ENCODE measurements at places on chromosomes 2 and 18.

DNA sequence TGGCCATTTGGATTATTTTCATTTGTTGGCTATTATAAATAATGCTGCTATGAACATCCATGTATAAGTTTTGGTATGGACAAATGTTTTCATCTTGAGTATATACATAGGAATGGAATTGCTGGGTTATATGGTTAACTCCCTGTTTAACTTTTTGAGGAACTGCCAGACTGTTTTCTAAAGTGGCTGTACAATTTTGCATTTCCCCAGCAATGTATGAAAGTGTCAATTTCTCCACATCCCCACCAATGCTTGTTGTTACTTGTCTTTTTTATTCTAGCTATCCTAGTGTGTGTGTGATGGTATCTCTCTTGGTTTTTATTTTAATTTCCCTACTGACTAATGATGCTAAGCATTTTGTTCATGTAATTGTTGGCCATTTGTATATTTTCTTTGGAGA is 90.6 kb upstream of the CYP26B1 start:
- no peak for DNase-seq

DNA sequence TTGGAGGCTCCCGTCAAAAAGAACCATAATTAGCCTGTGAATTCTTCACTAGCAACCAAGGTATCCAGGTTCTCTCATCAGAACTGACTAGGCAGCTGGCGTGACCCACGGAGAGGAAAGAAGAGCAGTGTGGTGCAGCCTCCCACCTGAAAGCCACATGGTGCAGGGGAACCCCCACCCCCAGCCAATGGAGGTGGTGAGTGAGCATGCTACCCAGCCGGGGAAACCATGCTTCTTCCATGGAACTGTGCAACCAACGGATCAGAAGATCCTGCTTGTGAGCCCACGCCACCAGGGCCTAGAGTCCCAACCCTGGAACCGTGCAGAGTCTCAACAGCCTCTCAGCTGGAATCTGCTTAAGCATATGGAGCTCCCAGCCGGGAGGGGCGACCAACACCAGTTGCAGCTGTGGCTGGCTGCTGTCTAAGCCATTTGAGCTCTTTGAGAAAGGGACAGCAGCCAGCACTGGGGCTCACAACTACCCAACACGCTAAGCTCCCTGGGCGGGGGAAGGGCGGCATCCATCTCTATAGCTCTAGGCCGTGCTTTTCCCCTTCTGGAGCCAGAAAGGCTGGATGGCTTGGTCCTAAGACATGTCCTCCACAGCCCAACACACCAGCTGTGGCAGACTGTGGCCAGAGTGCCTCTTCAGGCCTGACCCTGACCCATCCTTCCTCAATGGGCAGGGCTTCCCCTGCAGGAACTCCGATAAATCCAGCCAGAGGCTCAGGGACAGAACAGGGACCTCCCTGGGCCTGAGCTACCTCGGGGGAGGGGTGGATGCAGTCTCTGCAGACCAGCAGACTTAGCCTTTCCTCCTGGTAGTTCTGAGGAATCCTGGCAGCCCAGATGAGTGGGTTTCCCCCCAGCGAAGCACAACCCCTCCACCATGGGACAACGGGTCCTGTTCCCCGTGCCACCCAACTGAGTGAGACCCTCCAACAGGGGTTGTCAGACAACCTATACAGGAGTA is 151.4 kb upstream of the NXPH2 start:
- no peak for DNase-seq

- DNase-seq, result no peak
These were observed 86.3 kb downstream of the FSHR start for GRCh38 chr2:49067971-49068370.

GRCh38 chr18:10233082-10233875 is 221.2 kb upstream of the APCDD1 start:
- DNase-seq, result no peak

GRCh38 chr2:167069855-167070254 is 181.6 kb downstream of the XIRP2 start:
- no peak for DNase-seq

DNA sequence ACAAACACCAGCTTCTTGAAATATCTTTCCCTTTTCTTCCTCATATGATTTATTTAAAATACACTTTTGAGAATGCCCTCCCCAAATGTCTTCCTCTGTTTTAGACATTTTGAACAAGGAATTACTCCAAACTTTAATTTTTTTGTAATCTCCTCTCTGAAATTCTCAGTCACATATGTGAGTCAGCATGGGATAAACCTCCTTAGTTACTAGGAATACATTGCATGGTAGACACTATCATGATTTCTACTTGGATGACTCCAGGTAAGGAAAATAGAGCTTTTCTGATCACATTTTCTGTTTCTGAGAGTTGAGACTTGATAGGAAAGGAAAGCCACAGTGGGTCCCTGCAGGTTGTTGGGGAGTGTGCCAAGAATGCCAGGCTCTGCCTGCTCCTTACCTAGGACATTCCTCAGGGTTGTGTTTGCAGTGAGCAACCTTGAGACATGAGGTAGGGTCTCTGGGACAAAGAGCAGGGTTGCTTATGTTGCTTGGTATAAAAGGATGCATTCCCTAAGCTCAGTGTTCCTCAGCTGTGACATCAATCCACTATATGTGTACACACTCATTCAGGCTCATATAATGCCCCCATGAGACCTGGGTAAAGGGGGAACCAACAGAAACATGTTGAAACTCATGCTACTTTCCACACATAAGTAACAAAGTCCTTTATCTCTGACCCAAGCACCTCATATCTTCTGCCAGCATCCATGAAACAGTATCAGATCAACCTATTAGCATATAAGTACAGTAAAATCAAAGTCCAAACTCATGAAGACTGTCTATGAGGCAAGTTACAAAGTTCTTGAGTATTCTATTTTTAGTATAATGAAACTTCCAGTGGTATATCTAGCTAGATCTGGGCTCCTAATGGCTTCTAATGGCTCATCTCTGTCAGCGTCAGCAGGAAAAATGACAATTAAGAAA is 112.8 kb upstream of the SCN1A start:
- no peak for DNase-seq
